ENCODE measurements at places on chromosomes 2 and 18.

- DNase-seq: no peak
These were observed 84.4 kb downstream of the EIPR1 start for GRCh38 chr2:3293221-3293620.

DNA sequence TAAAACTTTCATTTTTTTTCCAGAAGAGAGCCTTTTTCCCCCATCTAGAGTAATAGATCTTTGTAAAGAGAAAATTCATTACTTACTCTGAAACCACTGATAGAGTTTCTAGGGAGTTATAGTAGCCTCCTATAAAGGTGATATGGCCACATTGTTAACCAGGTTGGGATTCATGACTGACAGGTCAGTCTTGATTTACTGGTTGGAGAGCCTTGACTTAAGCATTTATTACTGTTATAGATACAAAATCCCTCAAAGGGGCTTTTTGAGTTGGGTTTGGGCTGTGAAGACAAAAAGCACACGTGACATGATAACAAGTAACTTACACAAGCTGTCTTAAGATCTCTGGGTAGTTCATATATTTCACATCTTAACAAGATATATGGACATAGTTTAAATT is 141.0 kb downstream of the GREB1L start:
- DNase-seq: no peak

- no peak for DNase-seq
These were observed 105.9 kb downstream of the SRBD1 start for GRCh38 chr2:45505138-45505537.

DNA sequence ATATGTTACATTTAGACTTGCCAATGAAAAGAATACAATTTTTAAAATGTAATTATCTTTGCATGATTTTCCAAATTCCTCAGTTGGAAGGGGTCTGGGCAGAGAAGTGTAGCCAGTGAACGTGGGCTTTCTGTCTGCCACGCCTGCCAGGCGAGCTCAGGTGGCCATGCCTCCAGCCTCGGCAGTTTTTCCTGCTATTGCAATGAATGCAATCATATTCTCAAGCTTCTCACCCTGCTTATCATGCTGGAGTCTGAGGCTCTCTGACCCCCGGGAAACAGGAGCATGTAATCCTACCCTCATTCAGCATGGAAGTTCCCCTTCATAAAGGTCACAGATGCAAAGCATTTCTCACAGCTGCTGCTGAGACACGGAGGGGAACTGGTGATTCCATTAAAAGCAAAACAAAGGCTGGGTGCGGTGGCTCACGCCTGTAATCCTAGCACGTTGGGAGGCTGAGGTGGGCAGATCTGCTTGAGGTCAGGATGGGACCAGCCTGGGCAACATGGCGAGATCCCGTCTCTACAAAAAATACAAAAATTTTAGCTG is 154.8 kb downstream of the MBP start:
- no peak for DNase-seq

- no peak for DNase-seq
These were observed 72.0 kb upstream of the ODC1 start for GRCh38 chr2:10520154-10520553.

DNA sequence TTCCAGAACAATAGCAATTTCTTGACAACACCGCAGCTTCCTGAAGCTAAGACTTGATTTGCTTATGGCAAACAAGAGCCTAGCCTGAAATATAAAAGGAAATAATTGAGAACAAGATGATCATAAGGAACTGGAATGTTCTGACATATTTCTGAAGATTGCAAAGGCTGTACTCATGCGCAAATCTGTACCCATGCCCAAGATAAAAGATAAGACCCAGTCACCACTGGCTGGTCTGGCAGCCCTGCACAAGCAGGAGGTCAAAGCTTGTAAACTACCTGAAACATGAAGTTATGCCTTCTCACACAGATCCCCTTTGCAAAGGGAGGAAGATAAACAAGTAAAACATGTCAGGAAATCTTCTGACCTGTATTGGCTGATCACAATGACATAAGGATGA is 160.8 kb upstream of the GYPC start:
- no peak for DNase-seq

DNA sequence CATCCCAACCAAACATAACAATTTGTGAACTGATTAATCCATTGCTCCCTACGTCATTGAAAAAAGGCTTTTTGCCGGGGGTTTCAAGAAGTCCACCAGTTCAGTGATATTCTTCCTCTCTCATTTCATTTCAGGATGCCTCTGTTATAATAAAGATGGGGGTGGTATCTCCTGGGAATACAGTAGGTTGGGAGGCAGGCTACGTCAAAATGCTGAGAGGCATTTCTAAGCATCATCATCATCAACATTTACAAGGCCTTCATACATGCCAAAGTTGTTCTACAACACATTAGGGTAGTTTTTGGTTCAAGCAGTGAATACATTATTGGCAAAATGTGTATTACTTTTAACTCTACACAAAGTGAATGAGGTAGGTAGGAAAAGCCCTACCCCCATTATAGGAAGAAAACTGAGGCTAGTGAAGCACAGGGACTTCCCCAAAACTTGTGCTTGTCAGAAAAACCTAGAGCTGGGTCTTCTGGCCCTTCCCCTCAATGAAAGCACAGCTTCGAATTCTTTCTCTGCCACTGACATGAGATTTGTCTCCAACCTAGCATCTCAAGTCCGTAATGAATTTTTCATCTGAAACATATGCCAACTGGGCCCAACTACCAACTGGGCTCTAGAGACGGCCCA is 11.3 kb downstream of the OSR1 start:
- DNase-seq: no peak

GRCh38 chr18:80105369-80106167 is 3.5 kb upstream of the ADNP2 start:
- DNase-seq: no peak

GRCh38 chr18:60322591-60322990 is 50.0 kb downstream of the MC4R start:
- DNase-seq: no peak

DNA sequence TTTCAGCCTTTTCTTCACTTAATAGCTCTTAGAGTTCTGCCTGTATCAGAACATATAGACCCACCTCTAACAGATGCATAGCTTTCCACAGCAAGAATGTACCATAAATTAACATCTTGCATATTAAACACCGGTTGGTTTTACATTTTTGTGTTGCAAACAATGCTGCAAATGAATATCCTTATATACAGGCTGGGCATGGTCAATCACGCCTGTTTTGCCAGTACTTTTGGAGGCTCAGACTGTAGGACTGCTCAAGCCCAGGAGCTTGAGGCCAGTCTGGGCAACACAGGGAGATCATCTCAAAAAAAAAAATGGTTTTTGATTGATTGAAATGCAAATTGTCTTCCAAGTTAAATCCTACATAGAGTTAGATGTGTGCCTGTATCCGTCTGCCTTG is 1.5 kb upstream of the LCT start:
- no peak for DNase-seq

GRCh38 chr2:60095903-60096302 is 457.6 kb downstream of the BCL11A start:
- DNase-seq: no peak

- DNase-seq: no peak
These were observed 27.8 kb downstream of the CTIF start for GRCh38 chr18:48566589-48566988.

DNA sequence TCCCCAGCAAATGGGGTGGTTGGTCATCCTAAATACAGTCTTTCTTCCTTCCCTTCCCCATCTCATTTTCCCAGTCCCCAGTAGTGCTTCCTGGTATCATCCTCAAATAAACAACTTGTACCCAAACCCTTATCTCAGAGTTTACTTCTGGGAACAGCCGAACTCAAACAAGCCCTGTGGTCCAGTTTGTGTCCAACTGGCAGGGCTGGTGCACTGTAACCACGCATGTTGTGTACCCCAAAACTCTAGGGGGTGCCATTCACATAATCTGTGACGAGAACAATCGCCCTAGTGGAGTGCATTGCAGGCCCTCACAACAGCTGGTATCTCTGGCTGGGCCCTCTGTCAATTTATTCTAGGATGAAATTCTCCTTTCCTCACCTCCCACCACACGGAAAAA is 366.2 kb downstream of the TNS1 start:
- DNase-seq: no peak

- DNase-seq: no peak
These were observed 18.2 kb upstream of the PLB1 start for GRCh38 chr2:28477645-28478044.

DNA sequence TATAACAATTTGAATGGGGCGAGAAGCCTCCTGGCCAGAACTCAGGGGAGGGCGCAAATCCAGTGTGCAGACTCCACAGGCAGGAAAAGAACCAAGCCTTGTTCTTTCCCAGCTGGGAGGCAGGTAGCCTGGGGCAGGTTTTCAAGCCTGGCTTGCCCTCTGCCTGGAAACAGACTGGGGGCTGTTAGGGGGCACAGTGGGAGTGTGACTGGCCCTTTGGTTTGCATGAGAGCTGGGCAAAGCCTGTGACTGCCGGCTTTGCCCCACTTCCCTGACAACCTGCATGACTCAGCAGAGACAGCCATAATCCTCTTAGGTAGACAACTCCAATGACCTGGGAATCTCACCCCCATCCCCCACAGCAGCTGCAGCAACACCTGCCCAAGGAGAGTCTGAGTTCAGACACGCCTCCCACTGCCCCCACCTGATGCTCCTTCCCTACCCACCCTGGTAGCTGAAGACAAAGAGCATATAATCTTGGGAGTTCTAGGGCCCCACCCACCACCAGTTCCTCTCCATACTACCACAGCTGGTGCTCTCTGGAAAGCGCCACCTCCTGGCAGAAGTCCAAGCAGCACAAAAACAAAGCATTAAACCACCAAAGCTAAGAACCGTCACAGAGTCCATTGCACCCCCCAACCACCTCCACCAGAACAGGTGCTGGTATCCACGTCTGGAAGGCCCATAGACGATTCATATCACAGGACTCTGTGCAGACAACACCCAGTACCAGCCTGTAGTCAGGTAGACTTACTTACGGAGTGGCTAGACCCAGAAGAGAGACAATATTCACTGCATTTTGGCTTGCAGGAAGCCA is 402.5 kb downstream of the STK39 start:
- DNase-seq: peak; percentile 49

- no peak for DNase-seq
These were observed 14.3 kb upstream of the CCDC85A start for GRCh38 chr2:56169521-56169920.

GRCh38 chr2:150303281-150303680 is 184.2 kb downstream of the RND3 start:
- DNase-seq: no peak

DNA sequence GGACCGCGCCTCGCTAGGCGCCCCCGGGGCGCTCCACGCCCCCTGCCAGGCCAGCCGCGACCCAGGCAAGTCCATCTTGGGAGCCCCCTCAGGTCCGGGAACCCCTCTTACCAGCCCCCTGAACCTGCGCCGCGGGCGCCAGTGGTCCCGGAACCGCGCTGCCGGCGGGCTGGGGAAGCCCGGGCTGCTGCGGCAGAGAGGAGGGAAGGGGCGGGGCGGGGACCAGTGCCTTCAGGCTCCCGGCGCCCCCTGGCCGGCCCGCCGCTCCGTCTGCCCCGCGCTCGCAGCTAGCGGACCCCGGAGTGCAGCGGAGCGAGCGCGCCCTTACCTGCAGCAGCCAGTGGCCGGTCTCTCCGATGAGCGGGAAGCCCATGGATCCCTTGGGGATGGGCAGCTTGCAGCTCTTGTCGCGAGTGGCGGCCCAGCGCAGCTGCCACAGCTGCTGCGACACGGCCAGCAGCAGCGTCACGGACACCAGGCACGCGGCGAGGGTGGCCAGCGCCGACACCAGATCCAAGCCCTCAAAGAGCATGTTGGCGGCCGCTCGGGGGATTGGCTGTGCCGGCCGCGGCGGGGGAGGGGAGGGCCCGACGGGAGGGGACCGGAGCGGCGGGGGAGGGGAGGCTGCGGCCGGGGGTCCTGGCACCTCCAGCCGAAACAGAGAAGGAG is at the start of gene CYP26B1:
Gene CYP26B1 (minus strand): TSS at position 560 of the 669 bp plus-strand sequence. CDS start 28 bp downstream, at position 532.
- peak; percentile 68 for DNase-seq

- no peak for DNase-seq
These were observed 1528.2 kb upstream of the ZEB2 start for GRCh38 chr2:146048141-146048540.

DNA sequence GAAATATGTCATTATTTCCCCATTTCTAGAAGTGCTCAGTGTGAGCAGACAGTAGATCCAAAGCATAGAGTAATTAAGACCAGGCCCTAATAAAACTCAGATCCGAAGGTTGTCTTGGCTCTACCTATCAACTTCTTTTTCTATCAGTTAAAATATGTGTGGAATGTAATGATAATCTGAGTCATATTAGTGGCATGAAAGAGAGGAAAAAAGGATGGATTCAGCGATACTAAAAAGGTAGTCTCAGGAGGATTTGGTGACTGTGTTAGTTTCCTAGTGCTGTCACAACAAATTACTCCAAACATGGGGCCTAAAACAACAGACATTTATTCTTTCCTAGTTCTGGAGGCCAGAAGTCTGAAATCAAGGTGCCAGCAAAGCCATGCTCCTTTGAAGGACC is 103.7 kb upstream of the NABP1 start:
- no peak for DNase-seq

DNA sequence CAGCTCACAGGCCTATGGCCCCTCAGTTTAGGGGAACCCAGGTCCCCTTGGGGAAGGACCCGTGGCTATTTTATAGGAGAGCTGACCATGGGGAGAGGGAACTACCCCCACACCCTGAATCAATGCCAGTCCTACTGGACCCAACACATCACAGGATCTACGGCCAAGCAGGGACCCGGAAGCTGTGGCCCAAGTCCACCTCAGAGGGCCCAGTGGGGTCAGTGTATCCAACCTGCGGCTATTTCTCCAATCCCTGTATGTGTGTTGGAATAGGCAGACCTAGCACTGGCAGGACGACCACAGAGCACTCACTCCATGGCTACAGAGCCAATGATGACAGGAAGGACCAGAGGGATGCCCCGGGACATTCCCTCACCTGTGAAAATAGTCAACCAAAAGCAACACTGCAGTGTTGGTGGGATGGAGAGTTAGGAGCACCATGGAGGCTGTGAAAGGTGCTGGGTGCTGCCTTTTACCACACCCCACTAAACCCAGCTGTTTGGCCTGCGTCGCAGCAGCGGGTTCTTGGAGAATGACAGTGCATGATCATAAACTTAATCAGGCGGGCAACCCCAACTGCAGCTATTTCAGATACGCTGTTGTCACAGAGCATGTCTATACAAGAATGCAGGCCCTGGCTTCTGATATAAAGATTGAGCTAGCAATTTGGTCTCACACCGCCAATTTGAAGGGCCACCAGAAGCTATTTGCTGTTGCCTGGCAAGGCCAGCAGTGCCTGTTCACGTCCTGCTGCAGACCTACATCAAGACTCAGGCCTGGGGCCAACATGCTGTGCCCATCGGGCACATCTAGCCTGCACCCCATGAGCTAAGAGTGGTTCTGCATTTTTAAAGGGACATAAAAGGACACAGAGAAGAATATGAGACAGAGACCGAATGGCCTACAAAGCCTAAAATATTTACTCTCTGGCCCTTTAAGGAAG is 110.4 kb downstream of the EIPR1 start:
- DNase-seq: no peak

GRCh38 chr2:134712736-134713135 is 6.1 kb downstream of the TMEM163 start:
- no peak for DNase-seq

GRCh38 chr2:223772363-223772762 is 65.0 kb downstream of the AP1S3 start:
- DNase-seq: no peak

Data from glutamatergic neuron (in vitro differentiated cells).